Dermis blood vessel endothelial cell (primary cell): ENCODE measurements at places on chromosomes 7 and 10. TPM values are rescaled to one million over a fixed set of nuclear protein-coding genes. Genes with fewer than 3 reads are reported as not detected.
A peak's percentile ranks its signal among the peaks of the same experiment; 100 is the strongest.

- peak; percentile 40 for DNase-seq
These were observed 25.9 kb downstream of the RGS10 start for GRCh38 chr10:119516381-119517234.

Gene ATOH7
- not detected in 2 replicates for total RNA-seq

- DNase-seq = no peak
These were observed 141.9 kb upstream of the KLF6 start for GRCh38 chr10:3926675-3927525.

GRCh38 chr7:1137517-1138167 is 22.4 kb downstream of the ZFAND2A start:
- no peak for DNase-seq

DNA sequence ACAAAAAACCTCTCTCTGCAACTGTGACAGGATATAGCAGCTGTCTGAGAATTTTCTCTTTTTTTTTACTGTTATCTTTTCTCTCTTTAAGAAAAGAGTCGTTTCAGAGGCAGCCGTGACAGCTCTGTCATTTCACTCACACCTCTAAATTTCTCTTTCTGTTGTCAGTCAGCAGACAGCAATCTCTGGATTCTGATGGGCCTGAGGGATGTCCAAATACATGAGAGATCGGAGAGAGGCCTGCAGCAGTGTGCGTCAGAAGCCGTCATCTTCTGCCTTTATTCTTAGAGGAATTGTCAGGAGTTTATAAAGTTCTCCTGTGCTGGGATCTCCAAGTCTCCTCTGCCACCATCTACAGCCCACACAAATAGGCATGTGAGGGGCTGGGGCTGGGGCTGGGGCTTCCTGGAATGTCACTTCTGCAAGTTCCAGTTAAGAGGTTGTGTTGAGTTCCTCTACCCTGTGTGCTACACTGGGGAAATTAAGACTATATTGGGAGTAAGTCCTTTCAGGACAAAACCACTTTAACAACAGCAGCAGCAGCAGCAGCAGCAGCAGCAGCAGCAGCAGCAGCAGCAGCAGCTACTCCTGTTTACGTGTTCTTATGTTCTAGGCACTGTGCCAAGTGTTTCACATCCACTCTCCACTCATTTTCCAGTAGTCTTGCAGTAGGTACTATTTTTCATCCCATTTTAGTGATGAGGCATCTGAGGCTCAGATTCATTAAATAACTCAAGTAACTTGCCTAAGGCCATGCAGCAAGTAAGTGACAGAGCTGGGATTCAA is 541.3 kb downstream of the LRMDA start:
- peak; percentile 0 for DNase-seq
